Right renal pelvis (tissue), 4 donors: ENCODE measurements at places on chromosomes 5 and 9.

DNA sequence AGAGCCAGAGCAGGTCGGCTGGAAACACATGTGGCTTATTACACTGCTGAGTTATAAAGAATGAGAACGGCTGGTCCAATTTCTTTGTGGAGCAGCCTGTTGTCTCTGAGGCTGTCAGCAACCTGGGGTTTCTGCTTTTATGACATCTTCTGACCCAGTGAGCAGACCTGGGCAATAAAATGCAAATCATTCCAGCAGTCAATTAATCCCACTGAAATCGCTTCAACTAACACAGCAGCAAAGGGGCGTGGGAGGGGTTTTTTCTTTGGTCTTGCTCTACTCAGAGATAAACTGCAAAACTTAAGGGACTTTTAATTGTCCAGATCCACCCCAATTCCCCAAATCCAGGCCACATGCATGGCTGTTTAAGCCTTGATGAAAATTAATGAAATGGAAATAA lies 215.7 kb downstream of the SLIT3 start:
- DNase-seq, result no peak

DNA sequence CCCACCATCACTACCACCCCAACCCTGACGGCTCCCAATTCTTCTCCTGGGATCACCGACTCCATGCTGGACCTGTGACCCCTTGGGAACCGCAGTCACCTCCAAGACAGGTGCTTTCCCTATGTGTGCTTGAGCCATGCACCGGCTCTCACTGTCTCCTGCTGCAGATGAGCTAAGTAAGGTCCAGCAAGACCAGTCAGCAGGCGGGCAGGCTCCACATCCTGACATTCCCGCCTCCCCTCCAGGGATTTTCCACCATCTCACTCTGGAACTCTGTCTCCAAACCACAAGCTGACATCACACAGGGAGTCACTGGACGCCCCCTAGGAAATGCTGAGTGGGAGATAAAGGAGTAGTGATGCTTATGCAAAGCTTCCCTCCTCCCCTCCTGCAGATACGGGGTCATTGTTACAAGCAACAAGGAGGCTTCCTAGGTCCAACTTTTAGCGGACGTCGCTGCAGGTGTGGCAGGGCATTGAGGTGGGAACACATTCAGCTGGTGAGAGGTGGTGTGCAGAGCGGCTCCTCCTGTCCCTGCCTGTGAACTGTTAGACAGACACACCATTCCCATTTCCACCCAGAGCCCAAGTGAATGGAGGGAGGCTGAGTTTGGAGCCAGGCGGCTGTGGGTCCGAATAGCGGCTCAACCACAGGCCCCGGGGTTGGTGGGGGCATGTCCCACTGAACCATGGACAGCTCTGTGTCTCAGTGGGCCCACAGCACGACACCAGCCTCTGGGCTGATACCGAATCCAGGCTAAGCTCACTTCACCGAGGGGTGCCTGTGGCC lies 129.2 kb upstream of the PHYKPL start:
- DNase-seq, result no peak

- peak; percentile 23 for DNase-seq
Measured at GRCh38 chr5:36150676-36151433, 832 bp downstream of the LMBRD2 start.

DNA sequence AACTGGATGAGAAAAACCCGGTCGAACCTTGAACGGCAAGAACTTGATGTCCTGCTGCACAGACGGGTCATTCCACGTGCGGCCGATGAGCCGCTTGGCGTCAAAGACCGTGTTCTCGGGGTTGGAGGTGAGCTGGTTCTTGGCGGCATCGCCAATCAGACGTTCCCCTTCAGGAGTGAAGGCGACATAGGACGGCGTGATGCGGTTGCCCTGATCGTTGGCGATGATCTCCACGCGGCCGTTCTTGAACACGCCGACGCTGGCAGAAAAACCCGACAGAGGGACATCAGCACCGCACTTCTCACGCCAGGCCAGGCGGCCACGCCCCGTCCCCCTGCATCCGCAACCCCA lies 519 bp downstream of the HSPA5 start:
- peak; percentile 12 for DNase-seq
